ENCODE measurements at places on chromosomes 7 and 10.

GRCh38 chr7:88357781-88358525, 51.3 kb upstream of the STEAP4 start:
- DNase-seq: no peak

GRCh38 chr7:69994886-69995542, 396.7 kb downstream of the AUTS2 start:
- no peak for DNase-seq

DNA sequence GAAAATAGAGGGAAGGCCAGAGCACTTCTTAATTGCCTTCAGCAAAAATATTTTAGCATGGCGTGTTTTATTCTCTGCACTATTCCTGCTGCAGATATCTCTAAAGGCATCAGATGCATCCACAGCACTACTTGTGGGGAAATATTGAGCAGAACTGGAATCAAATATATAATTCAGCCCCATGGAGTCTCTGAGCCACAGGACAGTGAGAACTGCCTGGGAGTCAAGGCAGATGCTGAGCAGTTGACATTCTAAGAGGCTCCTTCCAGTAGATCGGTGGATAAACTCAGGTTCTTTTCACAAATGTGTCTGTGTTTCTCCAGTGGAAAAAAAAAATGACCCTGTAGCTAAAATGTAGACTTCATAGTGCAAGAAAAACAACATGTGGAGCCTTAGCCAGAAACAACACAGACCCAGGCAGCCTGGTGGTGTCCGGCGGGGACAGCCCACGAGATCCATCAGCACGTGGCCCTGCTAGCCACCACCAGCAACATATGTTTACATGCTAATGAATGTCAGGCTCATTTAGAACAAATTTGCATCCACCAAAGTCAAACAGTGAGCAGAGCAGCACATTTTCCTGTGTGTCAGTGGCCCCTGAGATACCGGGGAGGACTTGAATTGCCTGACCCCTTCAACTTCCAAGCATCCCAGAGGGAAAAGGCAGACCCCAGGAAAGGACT, 123.3 kb upstream of the PFKP start:
- no peak for DNase-seq

GRCh38 chr7:81705206-81705605, 64.6 kb downstream of the HGF start:
- no peak for DNase-seq

DNA sequence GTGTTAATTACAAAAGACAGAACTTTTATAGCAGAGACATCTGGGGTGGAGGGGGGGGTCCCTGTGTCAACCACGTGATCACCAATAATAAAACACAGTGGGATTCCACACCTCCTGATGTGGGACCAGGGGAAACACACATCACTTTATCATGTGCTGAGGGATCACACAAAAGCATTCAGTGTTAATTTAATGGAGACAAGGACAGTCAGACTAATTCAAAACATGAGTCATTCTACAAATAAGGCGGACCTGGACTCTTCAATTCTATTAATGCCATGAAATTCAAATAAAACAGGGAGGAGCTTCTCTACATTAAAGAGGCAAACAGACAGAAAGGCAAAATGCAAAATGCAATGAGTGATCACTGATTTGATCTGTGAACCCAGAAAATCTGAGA, 67.3 kb upstream of the PFKP start:
- no peak for DNase-seq

DNA sequence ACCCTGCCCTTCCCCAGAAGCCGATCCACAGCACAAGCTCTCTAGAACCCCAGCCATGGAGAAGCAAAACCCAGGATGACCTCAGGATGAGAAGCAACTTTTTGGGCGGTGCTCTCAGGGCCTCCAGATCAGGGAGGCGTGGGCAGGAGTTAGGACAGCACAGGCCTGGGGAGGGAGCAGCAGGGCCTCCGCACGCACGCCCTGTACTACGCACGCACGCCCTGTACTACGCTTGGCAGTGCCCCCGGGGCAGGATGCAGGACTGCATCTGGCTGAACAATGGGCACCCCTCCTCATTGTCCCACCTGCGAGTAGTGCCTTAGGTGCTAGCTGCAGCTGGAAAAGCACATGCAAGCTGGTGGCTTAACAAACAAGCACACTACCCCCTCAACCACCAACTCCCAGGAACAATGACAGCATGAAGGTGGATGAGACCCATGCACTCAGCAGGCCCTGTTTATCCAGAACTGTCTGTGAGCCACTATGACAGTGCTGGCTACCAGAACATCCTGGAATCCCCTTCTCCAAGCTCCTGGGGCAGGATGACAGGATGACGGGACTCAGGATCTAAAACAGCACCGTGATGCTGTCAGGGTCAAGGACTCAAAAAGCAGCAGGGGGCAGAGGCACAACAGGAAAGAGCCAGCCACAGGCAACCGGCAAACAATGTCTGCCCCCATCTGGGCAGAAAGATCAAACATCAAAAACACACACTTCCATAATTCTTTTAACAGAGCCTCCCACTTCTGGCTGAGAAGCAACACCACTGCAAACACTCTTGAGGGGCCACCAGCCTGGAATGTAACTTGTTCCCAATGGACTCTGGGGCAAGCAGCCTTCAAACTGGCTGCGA, 11.8 kb downstream of the PODXL start:
- no peak for DNase-seq

DNA sequence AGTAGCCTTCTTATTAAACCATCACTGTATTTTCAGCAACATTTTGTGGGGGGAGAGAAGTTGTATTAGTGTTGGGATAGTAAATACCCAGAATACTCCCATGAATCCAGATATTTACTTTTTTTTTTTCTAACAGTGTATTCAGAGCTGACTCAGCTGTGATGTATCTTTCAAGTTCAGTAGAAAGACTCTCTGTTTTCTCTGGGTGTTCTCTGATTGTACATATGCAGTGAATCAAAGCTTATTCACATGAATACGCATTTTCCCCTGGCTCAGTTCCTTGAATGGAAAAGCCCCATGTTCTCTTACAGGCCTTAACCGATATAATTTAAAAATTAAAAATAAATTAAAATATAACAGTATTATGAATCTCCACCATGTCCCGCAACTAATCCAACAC, 1.3 kb downstream of the TFPI2 start:
- DNase-seq: no peak

- no peak for DNase-seq
Measured at GRCh38 chr10:102118867-102119266, 1.3 kb downstream of the LDB1 start.

DNA sequence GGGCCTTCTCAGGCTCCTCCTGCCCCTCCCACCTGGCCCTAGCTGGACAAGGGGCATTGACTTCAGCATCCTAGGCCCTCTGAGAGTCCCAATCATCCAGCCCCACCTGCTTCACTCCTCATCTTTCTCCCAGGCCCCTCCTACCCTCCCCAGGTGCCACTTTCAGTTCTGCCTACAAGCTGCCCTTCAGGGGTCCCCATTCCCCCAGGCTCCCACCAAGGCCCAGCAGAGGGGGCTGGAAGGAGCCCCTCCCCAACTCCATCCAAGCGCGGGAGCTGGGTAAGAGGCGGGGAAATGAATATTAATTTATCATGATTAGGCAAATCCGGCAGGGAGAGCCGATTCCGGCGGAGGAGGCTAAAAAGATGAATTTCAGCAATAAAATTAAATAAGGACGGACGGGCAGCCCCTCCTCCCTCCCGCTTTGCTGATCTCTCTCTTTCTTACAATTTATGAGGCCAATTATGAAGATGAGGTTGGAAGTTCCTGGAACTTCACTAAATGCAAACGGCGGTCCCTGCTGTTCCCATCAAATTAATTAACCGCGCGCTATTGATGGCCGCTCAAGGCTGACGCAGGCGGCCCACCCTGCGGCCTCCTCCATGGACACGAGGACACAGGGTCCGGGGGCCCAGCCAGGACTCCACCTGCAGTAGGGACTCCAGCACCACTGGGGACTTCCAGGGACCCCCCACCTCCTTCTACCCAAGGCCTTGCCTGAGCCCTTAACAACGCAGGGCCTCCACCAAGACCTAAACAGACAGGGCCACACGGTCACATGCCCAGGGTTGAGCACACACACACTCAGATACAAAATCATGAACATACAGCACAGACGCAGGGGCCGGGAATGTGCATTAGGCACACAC, 13.9 kb downstream of the POLL start:
- no peak for DNase-seq

GRCh38 chr7:142636751-142637150, 112.5 kb upstream of the PRSS1 start:
- DNase-seq: no peak

DNA sequence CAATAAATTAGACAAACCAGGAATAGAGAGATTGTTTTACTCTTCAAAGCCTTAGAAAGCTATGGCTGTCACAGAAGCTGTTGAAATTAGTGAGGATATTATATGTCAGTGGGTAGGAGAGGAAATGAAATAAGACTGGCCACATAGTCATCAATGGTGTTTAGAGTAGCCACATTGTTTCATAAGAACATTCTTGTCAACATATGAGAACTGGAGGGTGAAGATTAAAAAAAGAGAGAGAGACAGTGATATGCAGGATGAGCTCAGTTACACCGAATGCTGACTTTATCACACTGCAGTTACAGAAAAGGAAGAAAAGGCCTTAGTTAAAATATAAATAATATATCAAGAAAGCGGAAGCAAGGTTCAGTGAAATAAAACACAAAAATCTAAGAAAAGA, 412.0 kb downstream of the CNTNAP2 start:
- no peak for DNase-seq

DNA sequence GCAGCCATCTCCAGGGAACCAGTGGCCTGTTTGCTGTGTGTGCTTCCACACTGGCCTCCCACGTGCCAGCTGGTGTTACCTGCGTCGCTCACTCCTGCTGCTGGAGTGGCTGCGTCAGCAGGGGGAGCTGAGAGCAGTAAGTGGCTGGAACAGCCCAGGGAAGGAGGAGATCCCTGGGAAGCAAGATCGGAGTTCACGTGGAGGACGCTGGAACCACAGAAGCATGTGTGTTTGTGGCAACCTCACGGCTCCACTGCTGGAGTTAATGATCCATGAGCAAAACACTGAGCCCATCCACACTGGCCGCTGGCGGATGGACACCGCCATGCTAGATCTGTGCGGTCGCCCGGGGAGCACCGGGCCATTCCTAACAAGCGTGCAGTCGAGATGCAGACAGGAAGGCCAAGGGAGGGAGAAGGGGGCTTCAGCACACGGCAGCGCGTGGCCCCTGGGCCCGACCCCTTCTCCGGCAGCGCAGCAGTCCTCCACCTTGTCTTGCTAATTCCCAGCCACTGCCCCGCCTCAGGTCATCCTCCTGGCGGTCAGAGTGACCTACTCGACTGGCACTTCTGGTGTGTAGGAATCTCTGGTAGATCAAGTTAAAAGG, 68.5 kb upstream of the EEPD1 start:
- DNase-seq: peak; percentile 59

DNA sequence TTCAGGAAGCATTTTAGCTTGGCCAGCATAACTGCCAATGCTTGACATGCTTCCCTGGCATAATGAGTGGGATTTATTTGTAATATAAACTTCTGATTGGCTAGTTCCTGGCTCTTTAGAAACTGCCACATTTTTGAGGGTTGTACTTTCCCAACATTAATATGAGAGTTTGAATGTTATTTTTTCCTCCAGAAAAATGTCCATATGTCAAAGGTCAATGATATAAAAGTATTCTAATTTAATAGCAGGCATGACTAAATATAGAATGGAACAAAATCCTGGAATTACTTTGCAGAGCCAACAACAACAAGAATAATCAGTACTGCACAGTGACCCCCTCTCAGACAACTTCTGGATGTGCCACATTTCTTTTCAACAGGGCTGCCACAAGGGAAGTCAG, 352.6 kb downstream of the PRPF18 start:
- no peak for DNase-seq

DNA sequence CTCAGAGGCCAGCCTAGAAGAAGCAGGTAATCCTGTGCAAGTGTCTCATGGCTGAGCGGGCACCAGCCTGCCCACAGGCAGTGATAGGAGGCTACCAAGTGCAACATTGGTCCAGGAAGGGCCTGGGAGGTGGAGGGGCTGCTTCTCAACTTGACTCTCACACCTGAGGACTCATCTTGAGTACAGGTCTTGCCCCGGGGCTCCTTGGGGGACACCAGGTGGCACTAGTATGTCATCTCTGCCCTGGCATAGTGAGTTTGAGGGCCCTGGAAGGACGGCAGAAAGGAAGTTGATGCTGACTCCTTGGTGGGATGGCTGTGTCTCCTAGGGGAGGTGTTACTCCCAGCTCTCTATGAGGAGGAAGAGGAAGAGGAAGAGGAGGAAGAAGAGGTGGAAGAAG, 2.3 kb downstream of the CCDC136 start:
- DNase-seq: no peak

GRCh38 chr7:21722371-21722770, 179.5 kb downstream of the DNAH11 start:
- no peak for DNase-seq

DNA sequence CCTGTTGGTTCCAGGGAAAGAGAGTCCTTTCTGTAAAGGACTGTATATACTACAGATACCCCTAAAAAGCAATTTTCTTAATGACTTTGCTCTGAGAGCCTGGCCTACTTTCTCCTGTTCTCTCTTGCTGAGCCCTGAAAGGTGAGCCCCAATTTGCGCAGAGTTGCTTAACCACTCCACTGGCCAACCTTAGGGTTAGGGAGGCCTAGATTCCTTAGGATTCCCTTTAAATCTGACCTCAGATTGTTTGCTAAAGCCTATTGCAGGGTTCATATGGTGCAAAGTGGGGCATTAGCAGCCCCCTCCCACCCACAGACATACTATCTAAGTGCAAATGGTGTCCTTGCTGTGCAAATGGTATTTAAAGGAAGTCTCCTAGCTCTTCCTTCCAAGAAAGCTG, 164.2 kb downstream of the RNLS start:
- no peak for DNase-seq

DNA sequence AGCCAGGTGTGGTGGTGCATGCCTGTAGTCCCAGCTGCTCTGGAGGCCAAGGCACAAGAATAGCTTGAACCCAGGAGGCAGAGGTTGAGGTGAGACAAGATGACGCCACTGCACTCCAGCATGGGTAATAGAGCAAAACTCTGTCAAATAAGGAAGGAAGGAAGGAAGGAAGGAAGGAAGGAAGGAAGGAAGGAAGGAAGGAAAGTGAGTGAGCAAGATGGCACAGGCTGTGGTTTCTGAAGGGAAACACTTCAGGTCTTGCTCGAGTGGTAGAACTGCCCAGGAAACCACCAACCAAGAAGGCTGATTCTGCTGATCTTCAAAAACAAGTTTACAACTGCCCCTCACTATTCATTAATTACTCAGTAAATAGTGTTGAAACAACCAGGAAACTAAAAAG, 45.2 kb downstream of the EZH2 start:
- DNase-seq: no peak
